ENCODE measurements at places on chromosomes 12 and 14.

GRCh38 chr14:23539248-23540140 lies 12.1 kb downstream of the ZFHX2 start:
- DNase-seq: peak; percentile 44

DNA sequence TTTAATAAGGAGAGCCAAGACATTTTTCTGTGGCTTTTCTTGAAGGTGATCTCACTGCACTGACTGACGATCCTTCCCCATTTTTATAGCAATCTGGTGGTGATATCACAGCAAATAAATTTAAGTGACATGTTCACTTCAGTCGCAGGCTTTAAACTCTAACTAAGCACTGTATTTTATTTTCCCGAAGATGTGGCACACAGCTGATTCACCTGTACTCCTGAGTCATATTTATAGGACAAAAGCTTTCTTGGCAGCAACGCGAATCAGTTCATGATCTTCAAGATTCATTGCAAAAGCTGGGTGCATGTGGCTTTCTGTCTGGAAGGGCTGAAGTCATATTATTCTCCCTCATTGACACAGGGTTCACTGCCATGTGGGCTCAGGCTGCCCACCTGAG lies 79.8 kb upstream of the TUNAR start:
- DNase-seq: no peak

GRCh38 chr12:107388263-107388662 lies 294.9 kb upstream of the CRY1 start:
- no peak for DNase-seq

- no peak for DNase-seq
Measured at GRCh38 chr12:131245564-131246355, 292.1 kb downstream of the ADGRD1 start.

DNA sequence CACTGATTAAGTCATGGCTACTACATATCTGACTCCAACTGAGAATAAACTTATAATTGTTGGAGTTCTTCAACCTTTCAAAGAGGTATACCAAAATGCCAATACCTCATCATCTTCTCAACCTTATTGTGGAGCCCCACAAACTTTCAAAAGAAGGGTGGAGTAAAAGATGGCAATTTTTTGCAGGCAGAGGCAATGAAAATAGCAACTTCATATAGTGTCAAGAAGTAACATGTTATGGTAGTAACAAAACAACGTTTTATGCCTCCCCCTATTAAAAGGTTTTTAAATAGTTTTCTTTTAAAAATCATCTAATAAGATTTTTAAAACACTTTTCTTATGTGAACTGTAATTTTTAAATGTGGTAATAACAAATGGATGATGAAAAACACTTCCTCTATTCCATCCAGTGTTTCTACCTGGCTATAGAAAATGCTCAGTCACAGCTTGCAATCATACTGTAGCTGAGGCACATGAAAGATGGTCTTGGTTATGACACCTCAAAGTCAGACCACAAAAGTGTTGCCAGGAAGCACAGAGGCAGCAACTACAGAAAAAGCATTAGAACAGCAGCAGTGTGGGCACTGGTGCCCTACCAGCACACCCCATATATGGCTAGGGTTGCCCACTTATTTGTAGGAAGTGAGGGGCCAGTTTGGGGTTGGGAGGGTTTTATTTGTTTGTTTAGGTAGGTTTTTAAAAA lies 7.0 kb downstream of the PPP1R12A start:
- peak; percentile 41 for DNase-seq

GRCh38 chr12:2548081-2548480 lies 246.7 kb upstream of the FKBP4 start:
- DNase-seq: peak; percentile 11

DNA sequence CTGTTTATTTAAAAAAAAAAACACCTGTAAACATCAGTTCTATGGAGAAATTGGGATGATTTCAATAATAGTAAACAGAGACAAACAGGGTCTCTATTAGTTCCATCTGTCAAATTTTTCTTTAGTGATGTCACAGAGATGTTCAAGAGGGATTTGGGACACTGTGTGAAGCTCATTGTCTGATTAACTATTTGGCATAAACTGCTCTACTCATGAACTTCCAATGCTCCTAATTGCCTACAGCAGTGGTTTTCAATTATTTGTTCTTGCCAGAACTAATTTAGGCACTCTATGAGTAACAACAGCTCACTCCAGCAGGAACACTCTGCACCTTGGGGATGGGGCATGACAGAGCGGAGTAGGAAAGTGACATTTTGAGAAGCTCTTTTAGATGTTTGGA lies 250.1 kb upstream of the PRKD1 start:
- DNase-seq: no peak

GRCh38 chr14:78152201-78153063 lies 17.7 kb upstream of the NRXN3 start:
- no peak for DNase-seq

GRCh38 chr14:71730471-71730870 lies 201.8 kb upstream of the RGS6 start:
- peak; percentile 46 for DNase-seq

- peak; percentile 36 for DNase-seq
Measured at GRCh38 chr12:9049520-9050133, 60.3 kb downstream of the KLRG1 start.

GRCh38 chr14:34475163-34475562 lies 13.1 kb upstream of the SPTSSA start:
- DNase-seq: no peak

DNA sequence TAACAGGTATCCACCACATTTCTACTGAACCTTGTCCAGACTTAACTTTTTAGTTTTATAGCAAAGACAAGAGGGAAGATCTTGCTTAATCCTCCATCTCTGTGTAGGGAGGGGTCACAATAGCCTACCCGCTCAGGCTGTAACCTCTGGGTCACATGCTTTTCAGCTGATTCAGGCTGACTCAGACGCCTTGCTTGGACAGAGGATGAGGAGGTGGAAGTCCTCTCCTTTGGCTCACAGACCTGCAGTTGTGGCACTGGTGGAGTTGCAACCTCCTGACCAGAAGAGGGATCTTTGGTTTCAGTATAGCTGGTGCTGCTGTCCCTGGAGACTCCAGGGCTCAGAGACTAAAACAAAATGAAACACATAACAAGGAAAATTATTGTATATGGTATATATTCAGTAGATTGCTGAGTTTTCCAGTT lies 16.2 kb downstream of the ACIN1 start:
- peak; percentile 86 for DNase-seq

GRCh38 chr12:4938900-4939299 lies 29.2 kb downstream of the KCNA1 start:
- no peak for DNase-seq

- DNase-seq: no peak
Measured at GRCh38 chr12:68835333-68835908, 27.4 kb downstream of the MDM2 start.

GRCh38 chr12:106344131-106344530 lies 13.4 kb upstream of the POLR3B start:
- DNase-seq: no peak

DNA sequence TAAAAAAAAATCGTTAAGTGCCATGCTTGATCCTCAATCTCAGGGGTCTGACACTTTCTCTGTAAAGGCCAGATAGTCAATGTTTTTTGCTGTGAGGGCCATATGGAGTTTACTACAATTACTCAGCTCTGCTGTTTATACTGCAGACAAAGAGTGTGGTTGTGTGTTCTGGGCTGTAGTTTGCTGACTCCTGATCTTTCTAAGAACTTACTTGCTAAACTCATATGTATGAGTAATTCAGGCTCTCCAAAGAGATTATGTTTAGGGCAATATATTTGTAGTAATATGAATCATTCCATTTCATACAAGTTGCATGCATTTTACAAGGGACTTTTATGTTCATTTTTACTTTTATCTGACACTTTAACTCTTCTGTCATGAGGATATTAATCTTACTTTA lies 188.2 kb downstream of the TMTC2 start:
- peak; percentile 48 for DNase-seq

DNA sequence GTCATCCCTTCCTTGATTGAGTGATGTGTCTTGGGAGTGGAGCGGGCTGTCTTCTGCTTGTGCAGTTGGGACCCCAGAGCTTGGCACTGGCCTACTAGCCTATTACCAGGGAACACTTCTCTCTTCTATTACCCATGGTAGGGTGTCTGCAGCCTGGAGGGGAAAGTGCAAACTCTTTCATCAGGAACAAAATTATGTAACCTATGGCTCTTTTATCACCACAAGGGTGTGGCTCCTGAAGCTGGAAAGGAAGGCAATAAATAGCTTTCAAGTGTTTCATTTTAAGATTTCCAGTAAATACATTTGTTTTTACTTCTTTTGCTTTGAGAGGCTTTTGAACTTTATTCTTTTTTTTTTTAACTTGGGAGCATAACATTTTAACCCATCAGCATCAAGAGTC lies 349.7 kb upstream of the FAR2 start:
- no peak for DNase-seq

GRCh38 chr12:51971679-51972421 lies 20.4 kb downstream of the ACVR1B start:
- DNase-seq: no peak

Data from fibroblast of upper back skin (primary cell).